Astrocyte (in vitro differentiated cells and primary cell): ENCODE measurements at places on chromosomes 2 and 18. TPM values are rescaled to one million over a fixed set of nuclear protein-coding genes. Genes with fewer than 3 reads are reported as not detected.
A peak's percentile ranks its signal among the peaks of the same experiment; 100 is the strongest.

DNA sequence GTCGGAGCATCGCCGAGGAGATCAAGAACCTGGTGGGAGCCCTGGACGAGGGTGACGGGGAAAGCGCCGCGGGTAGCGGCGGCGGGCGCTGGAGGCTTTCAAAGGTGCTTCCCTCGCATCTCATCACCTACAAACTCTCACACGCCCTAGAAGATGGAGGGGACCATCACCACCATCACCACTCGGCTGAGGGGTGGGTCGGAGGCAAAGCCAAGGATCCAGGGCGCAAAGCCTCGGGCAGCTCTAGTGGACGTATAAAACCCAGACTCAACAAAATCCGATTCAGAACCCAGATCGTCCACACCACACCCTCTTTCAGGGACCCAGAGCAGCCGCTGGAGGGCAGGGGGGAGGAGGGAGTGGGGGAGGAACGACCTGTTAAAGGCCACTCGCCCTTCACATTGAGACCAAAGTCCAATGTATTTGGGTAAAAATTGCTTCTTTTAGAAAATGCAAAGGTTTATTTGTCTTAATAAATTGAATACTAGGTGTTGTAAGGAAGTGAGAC is 1.5 kb downstream of the SOWAHC start:
- no peak for DNase-seq
- H3K4me3 ChIP-seq: peak overlapping the region; percentile 68
- H3K4me1 ChIP-seq: peaks cover 20% of the 10 kb centered on the region
- no peaks in the 10 kb centered on the region for H3K36me3 ChIP-seq
- no peaks in the 10 kb centered on the region for H3K27me3 ChIP-seq

DNA sequence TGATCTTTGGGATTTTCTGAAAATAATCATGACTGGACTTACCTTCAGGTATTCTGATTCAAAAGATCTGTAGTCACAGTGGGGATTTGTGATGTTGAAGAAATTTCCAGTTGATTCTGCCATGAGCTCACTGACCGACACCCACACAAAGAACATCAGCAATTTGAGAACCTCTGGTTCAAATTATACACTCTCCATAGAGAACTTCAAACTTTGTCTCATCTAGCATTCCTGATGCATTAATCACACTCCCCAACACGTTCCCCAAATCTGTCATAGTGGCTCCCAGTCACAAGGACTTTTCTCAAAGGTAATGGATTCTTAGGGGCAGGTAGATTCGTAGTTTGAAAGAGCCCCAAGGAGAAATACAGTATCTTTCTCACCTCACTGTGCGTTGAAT is 584.3 kb downstream of the FBXO15 start:
- peak; percentile 61 for DNase-seq
- no peaks in the 10 kb centered on the region for H3K27me3 ChIP-seq
- no peaks in the 10 kb centered on the region for H3K36me3 ChIP-seq
- peak overlapping the region; percentile 70 for H3K27ac ChIP-seq

DNA sequence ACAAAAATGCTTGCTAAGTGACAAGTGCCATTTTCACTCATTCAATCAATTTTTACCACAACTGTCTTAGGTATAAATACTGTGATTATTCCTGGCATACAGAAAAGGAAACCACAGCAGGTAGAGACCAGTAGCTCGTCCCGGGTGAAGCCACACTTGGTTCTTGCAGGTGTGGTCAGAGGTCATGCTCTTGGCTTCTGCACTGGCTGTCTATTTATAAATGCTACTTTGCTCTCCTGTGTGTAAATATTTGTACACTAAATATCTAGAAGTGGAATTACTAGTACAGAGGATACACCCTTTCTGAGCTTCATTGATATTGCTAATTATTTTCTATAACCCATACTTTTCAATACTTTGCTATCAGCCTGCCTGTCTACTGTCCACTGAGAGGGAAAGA is 284.6 kb downstream of the MYT1L start:
- H3K27me3 ChIP-seq: no peaks in the 10 kb centered on the region
- DNase-seq: no peak
- H3K4me1 ChIP-seq: no peaks in the 10 kb centered on the region
- H3K27ac ChIP-seq: no peak overlapping the region
- no peak overlapping the region for H3K4me3 ChIP-seq
- H3K36me3 ChIP-seq: no peaks in the 10 kb centered on the region

- peak overlapping the region; percentile 99 for H3K4me3 ChIP-seq
- peaks cover 16% of the 10 kb centered on the region for H3K4me1 ChIP-seq
- no peaks in the 10 kb centered on the region for H3K36me3 ChIP-seq
- peak overlapping the region; percentile 99 for H3K27ac ChIP-seq
Observed at GRCh38 chr18:56637711-56638231, 621 bp downstream of the TXNL1 start.

Gene LIMS3
- 3.2 and 7.1 TPM in 2 replicates for total RNA-seq

Gene ABCB11
- 0.02 TPM in 1 of 2 replicates, not detected in the other for total RNA-seq

Gene NTSR2
- total RNA-seq: not detected in 2 replicates

DNA sequence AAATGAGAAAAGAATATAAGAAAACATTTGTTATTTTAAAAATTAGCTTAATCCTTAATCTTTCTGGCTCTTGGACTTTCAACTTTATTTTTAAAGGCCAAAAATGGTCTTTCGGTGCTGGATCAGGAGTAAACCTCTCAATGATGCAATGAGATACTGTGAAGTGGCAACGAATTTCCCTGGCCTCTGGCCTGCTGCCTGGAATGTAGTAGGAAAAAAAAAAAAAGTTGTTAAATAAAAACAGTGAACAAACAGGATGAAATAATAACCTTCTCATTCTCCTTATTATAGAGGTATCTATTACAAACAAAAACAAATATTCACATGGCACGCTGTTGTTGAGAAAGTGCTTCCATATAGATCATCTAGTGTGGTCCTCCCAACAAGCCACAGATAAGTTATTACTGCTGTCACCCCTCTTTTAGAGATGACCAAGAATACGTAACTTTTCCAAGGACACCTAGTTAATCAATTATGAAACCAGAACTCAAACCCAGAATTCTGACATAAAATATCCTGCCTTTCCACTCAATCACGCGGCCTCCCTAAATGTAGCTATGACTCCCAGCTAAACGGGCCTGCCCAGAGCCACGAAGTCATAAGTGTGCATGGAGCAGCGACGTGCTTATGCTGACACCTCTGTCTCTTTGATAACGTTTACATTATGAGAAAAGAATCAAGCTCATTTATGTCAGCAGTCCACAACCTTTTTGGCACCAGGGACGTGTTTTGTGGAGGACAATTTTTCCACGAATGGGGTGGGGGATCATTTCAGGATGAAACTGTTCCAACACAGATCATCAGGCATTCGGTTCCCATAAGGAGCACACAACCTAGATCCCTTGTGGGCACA is 170.9 kb downstream of the BCL2 start:
- no peaks in the 10 kb centered on the region for H3K4me1 ChIP-seq
- DNase-seq: peak; percentile 11
- no peak overlapping the region for H3K4me3 ChIP-seq

Gene FSIP2
- total RNA-seq: 0.77 and 0.86 TPM in 2 replicates

DNA sequence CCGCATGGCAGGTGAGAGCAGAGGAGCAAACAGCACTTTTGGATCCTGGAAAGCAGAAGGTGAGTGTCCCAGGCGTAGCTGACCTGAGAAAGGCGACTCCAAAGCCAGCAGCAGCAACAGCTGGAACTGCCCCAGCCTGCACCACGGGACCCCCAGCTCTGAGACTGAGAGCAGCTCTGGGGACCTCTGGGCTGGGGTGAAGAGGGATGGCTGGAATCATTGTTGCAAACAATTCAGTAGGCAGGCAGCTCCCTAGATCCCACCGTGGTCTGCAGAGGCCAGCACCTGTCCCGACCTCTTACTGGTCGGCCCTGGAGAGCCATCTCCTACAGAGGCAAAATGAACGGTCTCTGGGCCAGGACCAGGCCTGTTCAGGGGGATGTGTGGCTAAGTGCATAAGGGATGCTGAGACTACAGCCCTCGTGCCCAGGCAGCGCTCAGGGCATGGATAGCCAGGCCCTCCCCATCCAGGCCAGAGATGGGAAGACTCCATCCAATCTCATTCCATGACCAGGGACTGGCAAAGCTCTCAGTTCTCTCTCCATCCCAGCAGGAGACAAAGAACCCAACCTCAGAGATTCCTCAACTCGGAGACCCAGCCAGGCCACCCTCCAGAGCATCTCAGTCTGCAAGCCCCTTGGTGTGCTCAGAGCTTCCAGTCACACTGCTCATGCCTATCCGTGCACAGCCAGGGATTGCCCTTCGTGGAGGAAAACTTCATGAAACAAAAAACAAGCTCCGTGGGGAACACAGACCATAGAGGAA is 38.2 kb upstream of the ALPP start:
- H3K27ac ChIP-seq: no peak overlapping the region
- H3K27me3 ChIP-seq: no peaks in the 10 kb centered on the region
- no peaks in the 10 kb centered on the region for H3K36me3 ChIP-seq
- H3K4me1 ChIP-seq: no peaks in the 10 kb centered on the region

Gene GYPC
- total RNA-seq: 26.5 and 29.3 TPM in 2 replicates

- no peak overlapping the region for H3K4me3 ChIP-seq
- no peaks in the 10 kb centered on the region for H3K27me3 ChIP-seq
- no peak overlapping the region for H3K27ac ChIP-seq
- no peaks in the 10 kb centered on the region for H3K36me3 ChIP-seq
- H3K4me1 ChIP-seq: no peaks in the 10 kb centered on the region
Observed at GRCh38 chr18:6248017-6248416, 166.7 kb downstream of the L3MBTL4 start.

Gene FAM110C
- total RNA-seq: 0.60 and 1.4 TPM in 2 replicates

GRCh38 chr2:46776687-46777327 is 138.8 kb downstream of the MCFD2 start:
- peaks cover 10% of the 10 kb centered on the region for H3K4me1 ChIP-seq
- H3K27me3 ChIP-seq: no peaks in the 10 kb centered on the region
- no peaks in the 10 kb centered on the region for H3K36me3 ChIP-seq

Gene DRC1
- total RNA-seq: 0.27 and 0.41 TPM in 2 replicates

DNA sequence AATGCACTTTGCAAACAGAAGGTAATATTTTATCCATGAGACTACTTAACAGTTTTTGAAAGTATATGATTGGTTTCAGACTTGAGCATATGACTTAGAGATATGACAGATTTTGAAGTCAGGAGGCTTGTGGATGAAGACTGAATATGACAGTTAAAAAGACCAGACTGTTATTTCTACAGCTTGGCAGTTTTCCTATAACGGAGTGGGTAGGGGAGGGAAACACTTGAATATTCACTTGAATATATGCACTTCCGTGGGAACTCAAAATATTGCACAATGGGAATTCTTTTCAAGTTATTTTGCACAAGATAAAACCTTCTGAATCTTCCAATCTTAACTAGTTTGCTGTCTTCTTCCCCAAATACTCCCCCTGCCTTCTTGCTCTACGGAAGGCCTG is 64.6 kb upstream of the ACKR3 start:
- no peak overlapping the region for H3K27ac ChIP-seq
- H3K4me3 ChIP-seq: no peak overlapping the region
- no peak for DNase-seq
- no peaks in the 10 kb centered on the region for H3K36me3 ChIP-seq
- H3K27me3 ChIP-seq: peaks cover 22% of the 10 kb centered on the region

DNA sequence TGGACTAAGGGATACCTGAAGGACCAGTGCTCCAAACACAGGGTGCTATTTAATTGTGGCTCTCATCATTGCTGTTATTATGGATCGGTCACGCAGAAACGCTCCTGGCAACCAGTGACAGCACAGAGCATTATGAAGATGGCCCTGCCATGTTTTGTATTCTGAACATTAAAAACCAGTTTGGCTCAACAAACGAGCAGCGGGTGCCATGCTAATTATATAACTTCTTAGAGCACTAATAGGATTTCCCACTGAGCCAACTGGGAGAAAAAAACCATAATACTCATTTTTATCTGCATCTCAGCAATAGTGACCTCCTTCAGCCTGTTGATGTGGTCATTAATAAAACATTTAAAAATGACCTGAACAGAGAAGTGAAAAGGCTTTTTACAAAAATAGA is 212.8 kb downstream of the STK39 start:
- no peak overlapping the region for H3K27ac ChIP-seq
- no peaks in the 10 kb centered on the region for H3K36me3 ChIP-seq
- H3K4me1 ChIP-seq: peaks cover 9% of the 10 kb centered on the region
- DNase-seq: no peak
- no peaks in the 10 kb centered on the region for H3K27me3 ChIP-seq
- no peak overlapping the region for H3K4me3 ChIP-seq

DNA sequence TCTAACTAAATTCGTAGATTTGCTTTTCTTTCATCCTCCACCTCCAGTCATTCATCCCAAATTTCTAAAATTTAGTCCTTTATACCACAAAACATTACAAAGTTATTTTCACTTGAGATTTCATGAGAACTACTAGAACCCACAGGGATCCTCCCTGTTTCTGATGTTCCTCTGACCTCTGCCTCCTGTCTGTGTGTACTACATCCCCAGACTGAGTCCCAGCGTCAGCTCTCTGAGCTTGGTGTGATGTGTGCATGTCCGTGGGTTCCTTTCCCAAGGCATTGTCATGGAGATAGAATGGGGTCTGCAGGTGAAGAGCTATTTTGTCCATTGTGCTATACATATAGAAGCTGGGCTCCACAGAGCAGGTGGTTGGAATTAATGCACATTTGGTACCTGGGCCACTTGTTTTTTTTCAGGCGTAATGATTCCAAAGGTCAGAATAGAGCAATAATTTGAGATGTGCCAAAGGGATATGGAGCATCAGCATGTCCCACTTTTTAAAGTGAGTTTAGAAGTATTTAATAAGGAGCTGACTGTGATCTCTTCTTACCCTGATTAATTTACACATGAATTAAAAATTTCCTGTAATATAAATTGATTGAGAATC is 151.2 kb upstream of the BOD1L2 start:
- no peaks in the 10 kb centered on the region for H3K27me3 ChIP-seq
- no peak overlapping the region for H3K4me3 ChIP-seq
- no peaks in the 10 kb centered on the region for H3K4me1 ChIP-seq
- no peak overlapping the region for H3K27ac ChIP-seq
- no peak for DNase-seq
- H3K36me3 ChIP-seq: no peaks in the 10 kb centered on the region

Gene DCDC2C
- not detected in 2 replicates for total RNA-seq

DNA sequence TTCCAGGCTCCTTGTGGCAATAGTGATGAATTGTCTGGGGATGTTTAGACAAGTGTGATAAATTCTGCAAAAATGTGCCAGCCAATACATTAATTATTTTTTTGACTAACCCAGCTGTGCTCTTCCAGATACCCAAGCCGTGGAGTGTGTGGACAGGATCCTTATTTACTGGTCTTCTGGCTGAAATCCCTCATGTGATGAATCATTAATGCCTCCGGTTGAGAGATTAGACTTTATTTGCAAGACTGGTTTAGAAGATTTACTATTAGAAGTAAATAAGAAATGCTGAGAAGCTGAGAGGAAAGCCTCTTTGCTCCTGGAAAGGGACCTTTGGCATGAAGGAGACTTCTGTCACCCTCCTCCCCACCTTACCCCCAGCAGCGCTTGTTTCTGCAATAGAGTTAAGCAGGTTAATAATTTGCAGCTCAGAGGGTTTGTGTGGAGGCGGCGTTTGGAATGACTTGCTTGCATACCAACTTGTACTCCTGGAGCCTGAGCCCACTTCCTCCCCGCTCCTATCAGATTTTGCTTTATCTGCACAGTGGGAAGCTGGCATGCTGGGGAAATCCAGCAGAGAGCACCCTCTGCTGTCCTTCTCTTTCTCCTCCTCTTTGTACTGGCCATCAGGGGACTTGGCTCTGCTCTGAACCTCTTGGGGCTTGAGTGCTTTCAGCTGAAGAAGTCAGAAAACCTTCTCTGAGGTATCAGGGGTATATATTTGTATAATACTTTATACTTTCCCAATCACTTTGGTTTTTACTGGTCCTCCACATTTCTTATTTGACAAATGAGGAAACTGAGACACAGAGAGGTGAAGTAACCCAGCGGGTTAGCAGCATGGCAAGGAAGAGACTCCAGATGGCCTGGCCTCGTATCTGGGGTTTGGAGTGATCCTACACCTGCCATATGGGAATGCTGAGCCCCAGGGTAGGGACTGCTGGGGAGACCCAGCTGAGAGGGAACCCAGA is 16.3 kb downstream of the SLC3A1 start:
- H3K4me3 ChIP-seq: peak overlapping the region; percentile 20
- no peaks in the 10 kb centered on the region for H3K27me3 ChIP-seq
- DNase-seq: peak; percentile 93
- no peaks in the 10 kb centered on the region for H3K36me3 ChIP-seq
